ENCODE measurements at places on chromosomes 13 and 19.

DNA sequence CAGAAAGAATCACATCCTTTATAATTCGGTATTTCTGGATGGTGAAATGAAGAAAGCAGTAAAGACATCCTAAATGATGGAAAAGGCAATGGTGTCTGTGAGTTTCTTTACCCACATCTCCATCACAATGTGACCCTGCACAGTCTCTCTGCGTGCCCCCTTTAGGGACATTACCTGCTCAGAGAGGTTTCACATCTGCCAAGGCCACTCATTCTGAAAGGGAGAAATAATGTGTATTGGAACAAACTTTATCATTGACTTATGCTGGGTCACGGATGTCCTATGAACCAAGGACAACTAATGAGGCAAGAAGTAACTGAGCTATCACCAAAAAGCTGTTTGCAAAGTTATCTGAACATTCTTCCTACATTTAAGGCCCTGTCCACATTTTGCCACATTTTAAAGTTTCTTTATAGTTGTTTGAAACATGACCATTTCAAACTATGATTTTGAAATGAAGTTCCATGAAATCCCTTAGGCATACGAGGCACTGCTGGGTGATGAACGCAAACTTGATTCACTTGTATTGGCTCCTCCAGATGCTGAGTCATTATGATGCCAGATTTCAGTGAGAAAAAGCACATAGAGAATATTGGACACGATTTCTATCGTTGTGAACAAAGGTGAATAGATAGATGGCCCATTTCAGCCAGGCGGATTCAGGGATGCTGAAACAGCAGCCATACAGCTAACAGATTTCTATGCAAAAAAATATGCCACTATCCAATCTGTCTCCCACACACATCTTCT is 63.5 kb upstream of the HMGB1 start:
- DNase-seq: no peak

DNA sequence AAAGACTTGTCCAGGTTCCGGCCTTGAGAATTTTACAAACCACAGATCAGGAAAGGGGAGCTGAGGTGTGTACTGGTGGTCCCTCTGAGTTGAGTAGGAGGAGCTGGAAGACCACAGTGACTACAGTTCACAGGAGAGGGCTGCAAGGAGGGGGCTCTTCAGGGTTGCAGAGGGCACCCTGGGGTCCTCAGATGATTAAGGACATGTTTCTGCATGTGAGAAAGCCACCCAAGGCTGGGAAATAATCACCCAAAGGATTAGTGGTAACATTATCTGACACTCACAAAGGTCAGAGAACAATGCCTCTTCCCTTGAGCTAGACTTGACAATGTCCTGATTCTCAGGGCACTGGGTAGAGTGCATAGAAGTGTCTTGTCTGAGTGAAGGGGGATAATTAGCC is 540.4 kb downstream of the IRS2 start:
- DNase-seq: no peak

DNA sequence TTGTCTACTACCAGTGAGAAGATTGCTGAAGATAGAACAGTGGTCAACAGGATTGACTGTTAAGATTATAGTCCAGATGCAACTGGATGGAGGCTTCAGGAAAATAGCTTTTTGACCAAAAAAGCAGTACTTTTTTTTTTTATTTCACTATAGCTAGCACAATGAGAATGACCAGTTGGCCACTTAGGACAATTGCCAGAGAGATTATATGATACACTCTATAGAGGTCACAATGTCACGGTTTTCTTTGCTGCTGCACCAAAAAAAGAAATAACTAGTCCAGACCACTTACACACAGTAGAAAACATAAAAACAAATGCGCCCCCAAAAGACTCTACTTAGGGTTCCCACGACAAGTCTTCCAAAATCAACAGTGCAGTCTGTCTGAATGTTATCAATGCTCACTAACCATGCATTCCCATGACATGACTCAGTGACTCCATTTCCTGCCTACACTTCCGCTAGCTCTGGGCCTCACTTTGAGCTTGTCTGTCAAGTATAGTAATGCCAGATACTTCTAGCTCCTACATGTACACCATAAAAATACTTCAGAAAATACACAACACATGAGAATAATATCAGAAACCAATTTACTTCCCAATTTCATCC is 209.1 kb upstream of the STARD13 start:
- DNase-seq: no peak

GRCh38 chr13:99316657-99317256 is 9.6 kb upstream of the GPR183 start:
- DNase-seq: no peak

DNA sequence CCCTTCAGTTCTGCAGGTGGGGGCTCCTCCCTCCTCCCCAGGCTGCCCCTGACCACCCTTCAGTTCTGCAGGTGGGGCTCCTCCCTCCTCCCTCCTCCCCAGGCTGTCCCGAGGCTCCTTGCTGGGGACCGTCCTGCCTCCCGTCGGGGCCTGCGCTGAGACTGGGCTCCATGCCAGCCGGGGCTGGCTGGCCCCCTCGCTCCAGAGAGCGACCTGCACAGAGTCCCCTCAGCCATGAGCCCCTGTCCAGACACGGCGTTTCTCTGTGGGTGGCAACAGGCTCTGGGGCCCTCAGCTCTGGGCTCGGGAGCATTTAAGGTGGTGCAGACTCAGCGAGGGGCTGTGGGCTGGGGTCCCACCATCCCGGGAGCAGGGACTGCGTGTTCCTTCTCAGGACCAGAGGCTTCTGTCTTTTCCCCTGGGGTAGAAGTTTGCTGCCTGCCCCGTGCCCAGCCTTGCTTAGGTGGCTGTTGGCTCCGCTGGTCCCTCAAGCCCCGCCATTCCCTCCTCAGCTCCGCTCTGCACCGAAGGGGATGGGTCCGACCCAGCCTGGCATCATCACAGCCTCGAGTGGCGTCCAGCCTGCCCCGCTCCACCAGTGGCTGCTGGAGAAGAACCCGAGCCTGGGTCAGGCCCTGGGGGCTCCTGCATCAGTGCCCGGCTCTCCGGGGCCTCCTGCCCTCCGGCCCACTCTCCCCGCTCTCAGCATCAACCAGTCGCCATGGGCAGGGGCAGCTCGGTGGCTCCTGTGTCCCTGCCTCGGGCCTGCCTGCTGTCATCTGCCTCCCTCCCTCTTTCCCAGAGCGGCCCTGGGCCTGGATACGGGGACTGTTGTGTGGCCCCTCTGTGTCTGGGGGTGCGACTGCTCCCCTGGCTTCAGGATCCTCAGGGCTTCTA is 27.6 kb downstream of the CSNK1G2 start:
- no peak for DNase-seq

DNA sequence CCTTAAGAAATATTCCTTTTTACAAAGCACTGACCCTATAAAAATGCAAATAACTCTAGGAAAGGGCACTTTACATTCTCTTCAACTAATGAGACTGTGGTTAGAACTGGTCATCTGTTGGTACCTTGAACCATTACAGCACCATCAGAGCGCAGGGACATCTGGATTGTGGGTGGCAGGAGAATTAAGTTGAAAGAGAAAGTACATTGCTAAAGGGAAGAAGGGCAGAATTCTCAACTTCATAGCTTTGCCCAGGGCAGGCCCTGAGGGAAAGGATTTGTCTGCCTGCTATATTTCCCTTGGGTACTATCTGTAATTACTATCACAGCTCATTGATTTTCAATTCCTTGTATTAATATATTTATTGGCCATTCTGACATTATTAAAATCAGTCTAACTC is 196.8 kb downstream of the KLF12 start:
- DNase-seq: no peak

GRCh38 chr19:44072543-44073401 is 813 bp downstream of the ZNF284 start:
- DNase-seq: no peak

- no peak for DNase-seq
These were observed 48.7 kb upstream of the PCCA start for GRCh38 chr13:100040196-100040595.

GRCh38 chr19:39563408-39563807 is 23.4 kb upstream of the EID2 start:
- no peak for DNase-seq

GRCh38 chr13:80249516-80250212 is 91.3 kb downstream of the SPRY2 start:
- DNase-seq: no peak

GRCh38 chr13:67489016-67489415 is 258.9 kb upstream of the PCDH9 start:
- no peak for DNase-seq

DNA sequence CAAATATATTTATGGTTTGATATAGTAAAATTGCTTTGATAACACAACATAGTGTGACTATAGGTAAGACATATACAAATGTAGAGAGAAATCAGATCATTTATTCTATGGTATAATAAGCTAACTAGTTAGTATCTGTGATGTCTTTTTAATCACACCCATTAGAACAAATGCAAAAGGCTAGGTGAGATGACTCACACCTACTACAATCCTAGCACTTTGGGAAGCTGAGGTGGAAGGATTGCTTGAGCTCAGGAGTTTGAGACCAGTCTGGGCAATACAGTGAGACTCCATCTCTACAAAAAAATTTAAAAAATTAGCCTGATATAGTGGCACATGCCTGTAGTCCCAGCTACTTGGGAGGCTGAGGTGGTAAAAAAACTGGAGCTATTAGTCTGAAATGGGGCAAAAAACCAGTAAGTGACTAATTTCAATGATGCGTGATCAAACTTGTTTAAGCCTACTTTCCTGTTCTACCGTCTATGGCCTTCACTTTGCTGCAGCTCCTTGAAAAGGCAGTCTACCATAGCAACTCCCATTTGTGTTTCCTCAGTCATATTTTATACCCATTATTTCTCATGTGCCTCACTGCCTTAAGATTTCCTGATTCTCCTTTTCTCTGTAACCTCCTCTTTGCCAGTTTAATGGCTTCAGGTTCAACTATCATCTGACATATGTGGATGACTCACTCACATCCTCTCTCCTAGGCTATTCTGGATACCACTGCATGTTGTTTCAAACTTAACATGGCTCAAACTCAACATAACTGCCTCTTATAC is 12.5 kb downstream of the ALG5 start:
- DNase-seq: no peak

GRCh38 chr13:26133851-26134250 is 82.0 kb upstream of the SHISA2 start:
- DNase-seq: no peak

DNA sequence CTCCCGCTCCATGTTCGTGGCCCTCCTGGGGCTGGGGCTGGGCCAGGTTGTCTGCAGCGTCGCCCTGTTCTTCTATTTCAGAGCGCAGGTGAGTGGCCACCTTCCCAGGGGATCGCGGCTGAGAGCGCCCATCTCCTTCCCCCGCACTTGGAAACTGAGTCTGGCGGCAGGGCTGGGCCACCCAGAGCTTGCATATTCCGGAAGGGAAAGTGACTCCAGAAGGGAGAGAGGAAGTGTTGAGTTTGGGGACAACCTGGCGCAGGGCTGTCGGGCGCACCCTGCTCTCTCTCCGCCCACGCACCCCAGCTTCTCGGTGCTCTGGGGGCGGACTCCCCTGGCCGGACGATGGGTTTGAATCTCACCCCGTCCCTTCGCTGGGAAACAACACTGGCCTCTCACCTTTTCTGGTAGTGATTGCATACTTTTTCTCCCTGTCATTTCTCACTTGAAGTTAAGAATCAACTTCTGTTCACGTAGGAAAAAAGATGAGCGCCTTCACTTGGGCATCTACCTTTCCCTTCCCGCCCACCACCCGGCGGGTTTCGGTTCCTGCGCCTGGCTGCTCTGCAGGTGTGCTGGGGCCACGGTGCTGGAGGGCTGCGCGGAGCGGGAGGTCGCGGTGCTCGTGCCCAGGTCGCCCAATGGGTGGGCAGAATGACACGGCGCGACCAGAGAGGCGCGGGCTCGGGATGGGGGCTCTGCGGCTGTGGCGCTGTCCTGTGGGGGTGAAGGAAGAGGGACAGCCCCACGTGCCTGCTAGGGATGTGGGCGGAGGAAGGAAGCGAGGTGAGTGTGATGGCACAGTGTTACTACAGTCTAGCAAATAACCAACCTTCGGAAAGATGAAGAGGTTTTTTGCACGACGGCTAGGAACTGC is 721 bp downstream of the TNFSF11 start:
- peak; percentile 74 for DNase-seq

- no peak for DNase-seq
These were observed 9.4 kb downstream of the ITPKC start for GRCh38 chr19:40726279-40726678.

DNA sequence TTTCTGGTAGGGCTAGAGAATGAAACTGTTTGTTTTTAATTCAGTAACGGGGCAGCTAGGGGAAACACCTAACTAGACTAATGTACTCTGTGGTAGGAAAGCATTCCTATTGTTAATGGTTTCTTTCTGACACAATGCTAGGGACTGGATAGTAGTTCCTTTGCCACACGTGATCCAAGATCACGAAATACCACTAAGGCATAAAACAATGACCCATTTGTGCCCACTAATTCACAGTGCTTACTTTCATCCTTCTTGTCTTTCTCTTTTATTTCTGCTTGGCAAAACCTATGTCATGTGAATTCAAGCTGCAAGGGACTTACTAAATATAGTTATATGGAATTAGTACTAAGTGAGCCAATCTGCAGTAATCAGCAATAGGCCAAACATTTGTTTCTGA is 834.1 kb upstream of the SLITRK6 start:
- DNase-seq: no peak

GRCh38 chr19:42558450-42559150 is 30.3 kb upstream of the CEACAM1 start:
- DNase-seq: no peak

DNA sequence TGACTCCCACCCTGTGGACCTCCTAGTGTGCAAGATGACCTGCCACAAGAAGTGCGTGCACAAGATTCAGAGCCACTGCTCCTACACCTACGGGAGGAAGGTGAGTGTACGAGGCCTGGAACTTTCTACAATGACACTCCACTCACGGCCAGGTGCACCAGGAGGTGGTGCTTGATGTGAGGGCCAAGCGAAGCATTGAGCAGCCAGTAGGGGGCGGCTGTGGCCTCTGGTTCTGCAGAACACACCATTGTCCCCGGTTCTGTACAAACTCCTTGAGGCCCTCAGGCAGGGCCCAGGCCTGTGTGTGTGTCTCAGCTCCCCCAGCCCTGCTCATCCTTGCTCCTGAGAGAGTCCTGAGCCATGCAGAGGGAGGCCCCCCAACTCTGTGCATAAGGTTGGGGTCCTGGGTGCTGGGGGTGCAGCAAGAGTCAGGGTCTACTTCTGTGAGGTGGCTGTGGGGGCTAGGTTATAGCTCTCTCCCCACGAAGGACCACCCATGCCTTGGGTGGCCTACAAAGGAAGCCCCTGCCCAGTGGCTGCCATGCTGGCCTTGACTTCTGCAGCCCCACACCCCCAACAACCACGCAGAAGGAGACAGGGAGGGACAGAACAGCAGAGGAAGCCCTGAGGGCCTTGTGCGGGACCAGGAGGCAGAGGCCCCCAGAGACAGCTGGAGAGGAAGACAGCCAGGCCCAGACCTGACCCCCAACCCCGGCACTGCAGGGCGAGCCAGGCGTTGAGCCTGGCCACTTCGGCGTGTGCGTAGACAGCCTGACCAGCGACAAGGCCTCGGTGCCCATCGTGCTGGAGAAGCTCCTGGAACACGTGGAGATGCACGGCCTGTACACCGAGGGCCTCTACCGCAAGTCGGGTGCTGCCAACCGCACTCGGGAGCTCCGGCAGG is 9.7 kb upstream of the USE1 start:
- DNase-seq: no peak

GRCh38 chr13:43095771-43096719 is 72.7 kb downstream of the DNAJC15 start:
- no peak for DNase-seq
